NCI-H1694 treated with DMSO at 0.1 percent for 48 hours (cell line): ENCODE measurements at places on chromosomes 1 and 21.
A peak's percentile ranks its signal among the peaks of the same experiment; 100 is the strongest.

GRCh38 chr1:26556111-26556510 lies 26.6 kb downstream of the RPS6KA1 start:
- no peak for DNase-seq

DNA sequence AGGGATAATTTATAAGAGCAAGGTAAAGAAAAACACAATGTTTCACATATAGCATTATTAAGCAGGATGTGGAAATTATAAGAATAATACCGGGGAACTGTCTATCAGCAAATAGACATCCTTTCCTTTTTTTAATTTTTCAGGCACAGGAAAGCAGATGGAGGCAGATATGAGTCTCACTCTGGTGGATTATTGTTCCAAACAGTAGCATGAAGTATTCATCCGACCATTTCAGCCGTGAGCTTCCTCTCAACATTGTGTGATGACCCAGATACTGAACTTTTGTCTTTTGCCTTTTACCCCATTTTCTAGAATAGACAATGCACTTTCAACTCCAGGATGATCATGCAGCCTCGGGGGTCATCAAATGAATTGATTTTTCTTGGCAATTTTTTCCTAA lies 599.8 kb downstream of the ADGRL2 start:
- no peak for DNase-seq

DNA sequence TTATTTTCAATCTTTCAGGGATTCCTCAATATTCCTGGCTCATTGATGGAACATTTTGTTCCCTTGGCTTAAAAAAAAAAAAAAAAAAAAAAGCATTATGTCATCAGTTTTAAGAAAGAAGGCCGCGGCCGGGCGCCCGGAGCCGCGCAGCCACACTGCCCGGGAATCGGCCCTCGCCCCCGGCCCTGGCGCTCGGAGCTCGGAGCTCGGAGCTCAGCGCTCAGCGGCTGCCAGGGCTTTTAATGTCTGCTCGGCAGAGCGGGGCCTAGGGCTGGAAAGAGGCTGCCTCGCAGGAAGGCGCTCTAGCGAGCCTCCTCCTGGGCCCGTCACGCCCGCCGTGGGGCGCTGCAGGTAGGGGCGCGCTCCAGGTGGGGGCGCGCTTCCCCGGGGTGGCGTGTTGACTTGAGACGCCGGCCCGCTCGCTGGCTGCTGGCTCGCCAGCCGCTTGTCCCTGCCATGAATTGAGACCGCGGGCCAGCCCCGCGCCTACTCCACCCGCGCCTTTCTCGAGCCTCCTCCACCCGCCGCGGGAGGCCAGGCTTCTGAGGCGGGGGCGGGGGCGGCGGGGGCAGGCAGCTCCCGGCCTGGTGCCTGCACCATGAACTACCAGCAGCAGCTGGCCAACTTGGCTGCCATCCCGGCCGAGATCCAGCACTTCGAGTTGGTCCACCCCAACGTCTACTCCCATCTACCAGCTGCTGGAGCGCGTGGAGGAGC lies 5.4 kb upstream of the TDRD5 start:
- DNase-seq = peak; percentile 62

DNA sequence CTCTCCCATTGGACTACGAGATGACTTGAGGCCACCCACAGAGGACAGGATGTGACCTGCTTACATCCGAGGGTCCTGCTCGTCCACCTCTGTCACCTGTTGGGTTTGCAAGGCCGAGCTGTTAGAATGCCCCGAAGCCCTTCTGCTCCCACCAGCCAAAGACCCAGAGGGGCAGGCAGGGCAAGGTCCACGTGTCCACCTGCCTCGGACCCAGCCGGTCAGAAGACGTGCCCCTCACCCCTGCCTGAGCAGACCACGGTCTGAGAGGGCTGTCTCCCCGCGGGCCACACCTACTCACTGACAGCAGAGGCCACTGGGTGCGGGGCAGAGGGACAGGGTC lies 30.3 kb upstream of the TRAPPC10 start:
- no peak for DNase-seq

DNA sequence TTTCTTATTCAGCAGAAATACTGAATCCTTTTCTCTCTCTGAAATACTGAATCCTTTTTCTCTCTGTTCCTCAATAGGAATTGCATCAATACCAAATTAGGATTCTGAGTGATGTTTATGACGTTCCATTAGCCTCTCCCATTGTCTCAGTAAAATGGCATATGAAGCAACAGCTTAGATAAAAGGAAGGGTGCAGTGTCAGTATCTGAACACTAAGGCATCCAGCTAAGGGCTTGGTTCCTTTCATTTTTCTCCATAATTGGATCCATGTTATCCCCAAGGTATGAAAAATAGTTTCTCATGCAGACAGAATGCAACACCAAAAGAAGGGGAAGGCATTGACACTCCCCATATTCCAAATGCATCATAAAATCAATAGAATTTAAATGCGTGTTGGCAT lies 61.5 kb upstream of the RAVER2 start:
- no peak for DNase-seq

GRCh38 chr1:227388214-227389168 lies 70.2 kb upstream of the CDC42BPA start:
- no peak for DNase-seq

DNA sequence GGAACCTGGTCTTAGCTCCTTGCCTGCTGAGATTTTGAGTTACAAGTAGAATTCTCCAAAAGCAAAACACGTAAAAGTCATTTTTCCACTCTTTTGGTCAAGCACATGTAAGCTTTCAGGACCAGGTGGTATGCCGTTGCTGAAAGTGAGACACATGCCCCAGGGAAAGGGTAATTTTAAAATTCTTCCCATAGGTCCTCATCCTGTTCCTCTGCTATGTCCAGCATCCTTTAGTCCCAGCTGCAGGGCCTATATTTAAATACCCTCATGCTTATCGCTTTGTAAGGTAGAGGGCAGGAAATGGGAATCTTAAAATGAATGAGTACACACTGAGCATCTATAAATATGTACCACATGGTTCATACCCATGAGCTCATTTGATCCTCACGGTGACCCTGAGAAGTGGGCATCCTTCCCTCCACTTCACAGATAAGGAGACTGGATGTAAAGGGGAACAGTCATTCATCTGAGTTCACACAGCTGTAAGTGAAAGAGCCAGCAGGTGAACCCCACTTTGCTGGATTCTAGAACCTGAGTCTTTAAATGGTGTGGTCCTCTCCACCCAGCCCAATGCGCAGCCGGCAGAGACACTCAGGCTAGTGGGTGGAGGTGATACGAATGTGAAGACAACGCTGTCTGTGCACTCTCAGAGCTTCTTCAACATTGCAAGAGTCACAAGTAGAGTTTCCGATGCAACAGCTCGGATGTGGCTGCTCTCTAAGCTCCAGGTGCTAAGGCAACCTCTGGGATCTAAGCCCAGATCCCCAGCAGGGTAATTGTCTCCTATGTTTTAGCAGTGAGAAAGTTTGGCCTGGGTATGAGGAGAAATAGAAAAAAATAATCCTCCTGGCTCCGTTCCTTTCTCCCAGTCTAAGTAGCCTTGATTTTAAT lies 163.5 kb downstream of the PLXNA2 start:
- no peak for DNase-seq

DNA sequence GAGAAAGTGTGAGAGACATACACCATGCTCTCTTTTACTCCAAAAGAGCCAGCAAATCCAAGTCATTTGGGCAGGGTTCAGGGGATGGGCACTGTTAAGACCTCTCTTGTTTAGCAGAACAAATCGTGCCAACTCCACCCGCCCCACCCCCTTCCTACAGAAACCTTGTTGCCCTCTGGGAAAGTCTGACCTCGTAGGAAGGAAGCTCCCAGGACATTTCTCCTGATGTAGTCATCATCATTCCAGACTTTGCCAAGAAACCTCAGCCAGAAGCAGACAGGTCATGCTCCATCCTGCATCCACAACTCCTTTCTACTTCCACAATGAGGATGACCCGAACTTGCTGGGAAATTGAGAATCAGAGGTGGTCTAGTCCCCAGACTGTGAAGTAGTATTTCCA lies 57.7 kb downstream of the UBE2T start:
- DNase-seq = no peak

DNA sequence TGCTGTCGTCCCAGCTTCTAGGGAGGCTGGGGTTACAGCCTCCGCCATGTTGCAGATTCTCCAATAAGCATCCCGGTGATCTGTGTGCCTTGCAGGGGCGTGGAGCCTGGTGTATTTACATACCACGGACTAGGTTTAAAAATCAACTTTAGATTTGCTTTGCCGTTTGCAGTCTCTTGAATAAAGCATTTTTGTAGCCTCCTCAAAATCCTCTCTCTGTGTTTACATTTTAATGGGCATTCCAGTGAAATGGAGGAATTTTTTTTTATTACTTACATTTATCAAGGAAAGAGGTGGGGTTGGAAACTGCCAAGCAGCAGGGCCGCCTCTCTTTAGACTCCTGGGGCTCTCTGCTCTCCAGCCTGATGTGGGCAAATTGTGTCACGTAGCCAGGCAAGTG lies 437.5 kb upstream of the VAMP3 start:
- no peak for DNase-seq

DNA sequence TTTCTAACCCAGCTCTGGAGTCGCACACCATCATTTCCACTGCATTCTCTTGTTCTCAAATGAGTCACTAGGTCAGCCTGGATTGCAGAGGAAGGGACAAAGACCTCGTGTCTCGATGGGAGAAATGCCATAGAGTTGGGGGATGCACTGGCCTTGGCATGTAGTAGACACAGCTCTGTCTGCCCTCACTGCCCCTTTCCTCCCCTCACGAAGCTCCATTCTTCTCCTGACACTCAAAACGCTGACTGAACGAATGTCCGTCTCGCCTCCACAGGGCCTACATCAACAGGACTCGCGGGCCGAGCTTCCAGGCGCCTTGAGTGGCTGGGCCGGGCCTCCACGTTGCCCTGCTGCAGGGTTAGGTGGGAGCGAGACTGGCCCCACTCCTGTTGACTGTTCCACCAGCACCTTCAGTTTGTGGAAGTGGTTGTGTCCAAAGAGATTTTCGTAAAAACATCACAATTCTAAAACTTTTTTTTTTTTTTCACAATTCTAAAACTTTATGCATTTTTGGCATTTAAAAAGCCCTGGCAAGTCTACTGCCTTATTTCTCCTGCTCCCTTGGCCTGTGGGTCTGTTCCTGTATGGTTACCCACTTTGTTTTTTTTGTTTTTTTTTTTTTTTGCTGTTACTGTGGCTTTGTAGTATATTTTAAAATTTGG lies 18.8 kb downstream of the PKNOX1 start:
- DNase-seq = no peak

- no peak for DNase-seq
Measured at GRCh38 chr1:12339396-12339795, 109.6 kb downstream of the VPS13D start.

DNA sequence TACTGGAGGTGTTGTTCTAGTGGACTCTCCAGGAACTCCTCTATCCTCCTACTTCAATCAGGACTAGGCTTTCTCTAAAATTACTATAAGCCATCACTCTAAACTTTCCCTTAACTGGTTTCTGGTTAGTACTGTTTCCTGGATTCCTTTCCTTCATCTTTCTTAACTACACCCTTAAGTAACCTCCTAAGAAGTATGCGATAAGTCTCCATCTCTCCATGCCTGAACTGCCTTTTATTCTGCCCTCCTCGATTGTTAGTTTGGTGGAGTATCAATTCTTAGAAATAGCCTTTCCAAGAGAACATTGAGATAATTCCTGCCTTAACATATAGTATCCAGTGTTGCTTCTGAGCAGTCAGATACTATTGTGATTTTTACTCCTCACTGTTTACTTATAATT lies 162.9 kb upstream of the PDE4B start:
- no peak for DNase-seq

DNA sequence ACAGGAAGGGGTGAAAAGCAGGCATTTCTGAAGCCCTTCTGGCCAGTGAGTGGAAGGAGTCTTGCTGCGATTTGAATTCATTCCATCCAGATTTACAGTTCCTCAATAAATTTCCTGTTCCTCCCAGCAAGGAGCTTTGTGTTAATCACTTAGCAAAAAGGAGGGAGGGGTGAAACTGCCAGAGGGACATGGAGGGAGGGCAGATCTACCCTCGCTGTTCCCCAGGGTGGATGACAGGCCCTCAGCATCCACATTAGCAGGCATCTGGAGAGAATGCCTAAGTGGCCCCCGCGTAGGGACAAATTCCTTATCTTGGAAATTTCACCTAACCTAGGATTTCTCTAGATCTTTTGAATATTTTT lies 1.2 kb downstream of the ETV3 start:
- no peak for DNase-seq

DNA sequence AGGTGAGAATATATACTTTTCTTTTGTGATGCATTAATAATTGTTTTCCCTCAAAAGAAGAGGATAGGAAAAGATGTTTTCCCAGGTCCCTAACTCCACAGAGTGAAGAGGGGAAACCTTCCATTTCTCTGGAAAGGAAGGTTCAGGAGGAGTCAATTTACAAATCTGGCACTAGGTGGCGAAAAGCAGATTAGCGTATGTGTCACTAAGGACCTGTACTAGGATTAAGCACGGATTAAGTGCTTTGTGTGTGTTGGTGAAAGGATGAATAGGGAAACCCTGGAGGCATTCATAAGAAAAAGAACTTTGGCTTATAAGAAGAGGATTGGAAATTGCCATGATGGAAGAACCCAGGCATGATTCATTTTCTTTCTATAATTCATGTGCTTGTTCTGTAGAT lies 410.1 kb upstream of the PLXNA2 start:
- DNase-seq = peak; percentile 15

- no peak for DNase-seq
Measured at GRCh38 chr21:43818685-43819084, 29.3 kb downstream of the RRP1 start.

DNA sequence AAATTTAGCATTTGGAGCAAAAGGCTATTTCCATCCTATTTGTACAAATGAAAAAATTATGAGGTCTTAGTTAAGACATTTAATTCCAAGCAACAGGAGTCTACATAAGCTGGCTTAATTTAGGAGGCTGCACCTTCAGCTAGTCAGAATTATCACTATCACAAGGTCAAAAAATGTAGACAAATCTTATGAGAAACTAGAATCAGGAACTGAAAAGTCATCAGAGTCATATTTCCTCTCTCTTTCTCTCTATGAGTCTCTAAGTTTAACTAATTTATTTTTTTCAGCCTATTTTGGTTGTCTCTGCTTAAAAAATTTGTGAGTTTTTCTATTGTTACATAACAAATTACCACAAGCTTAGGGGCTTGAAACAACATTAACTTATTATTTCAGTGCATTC lies 807.1 kb upstream of the PRMT6 start:
- DNase-seq = no peak

DNA sequence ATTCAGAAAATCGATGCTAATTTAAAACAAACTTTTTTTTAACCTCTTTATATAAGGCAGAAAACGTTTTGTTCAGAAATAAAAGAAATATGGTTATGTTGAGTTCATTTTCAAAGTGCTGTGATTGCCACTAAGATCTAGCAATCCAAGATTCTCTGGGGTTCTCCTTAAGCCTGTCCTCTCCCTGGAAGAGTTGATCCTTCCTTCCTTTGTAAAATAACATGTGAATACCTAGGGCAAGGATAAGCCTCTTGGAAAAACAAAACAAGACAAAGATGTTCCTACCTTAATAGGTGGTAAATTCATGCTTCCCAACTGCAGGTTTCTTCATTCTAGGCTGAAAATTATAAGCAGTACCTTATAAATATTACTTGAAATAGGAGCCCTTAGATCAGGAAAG lies 18.0 kb upstream of the FOXD3 start:
- DNase-seq = no peak

DNA sequence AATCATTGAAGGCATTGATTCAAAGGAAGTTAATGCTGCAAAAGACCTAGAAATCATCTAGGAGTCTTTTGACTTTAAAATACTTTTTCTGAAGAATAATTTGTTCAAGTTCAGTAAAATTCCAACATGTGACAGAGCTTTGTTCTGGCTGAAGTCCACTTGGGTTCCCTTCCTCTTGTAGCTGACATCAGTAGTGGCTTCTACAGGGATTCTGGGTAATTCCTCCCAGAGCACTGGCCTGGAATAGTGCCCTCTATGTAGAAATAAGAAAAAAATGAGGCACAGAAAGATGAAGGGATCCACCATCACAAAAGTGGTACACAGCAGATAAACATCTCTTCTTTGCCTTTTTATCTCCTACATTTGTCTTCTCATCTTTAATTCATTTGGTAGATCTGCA lies 548.1 kb downstream of the LTN1 start:
- no peak for DNase-seq
